ENCODE measurements at places on chromosomes 4 and X. TPM values are rescaled to one million over a fixed set of nuclear protein-coding genes. Genes with fewer than 3 reads are reported as not detected.

DNA sequence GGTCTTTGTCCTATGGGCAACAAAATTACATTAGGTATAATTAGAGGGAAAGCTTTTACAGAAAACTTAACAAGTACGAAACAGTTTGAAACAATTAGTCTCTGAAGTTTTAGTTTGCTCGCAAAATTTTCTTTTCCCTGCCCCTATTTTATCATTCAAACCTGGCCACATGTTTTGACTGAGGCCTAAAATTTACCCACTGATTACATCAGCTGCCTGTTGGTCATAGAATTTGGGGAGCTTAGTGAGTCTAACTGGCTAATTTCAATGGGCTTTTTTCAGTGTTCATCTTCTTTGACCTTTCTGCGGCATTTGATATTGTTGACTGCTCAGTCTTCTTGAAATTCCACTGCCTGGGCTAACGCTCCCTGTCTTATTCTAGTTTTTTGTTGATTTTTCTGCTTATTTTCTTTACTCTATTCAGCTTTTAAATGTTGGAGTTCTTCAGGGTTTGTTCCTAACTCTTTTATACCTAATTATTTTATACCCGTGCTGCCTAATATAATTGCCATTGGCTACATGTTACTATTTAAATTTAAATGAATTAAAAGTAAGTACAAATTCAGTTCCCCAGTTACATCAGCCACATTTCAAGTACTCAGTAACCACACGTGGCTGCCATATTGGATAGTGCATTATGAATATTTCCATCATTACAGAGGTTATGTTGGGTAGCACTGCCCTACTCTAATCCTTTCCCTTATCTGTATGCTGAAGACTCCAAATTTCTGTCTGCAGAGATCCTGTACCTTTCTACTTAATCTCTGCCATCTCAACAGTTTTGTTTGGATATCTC lies 87.5 kb downstream of the SNX25 start:
- no peak for DNase-seq

PPEF2 gene
- polyA plus RNA-seq, result not detected

MPP1 gene
- 42.1 TPM for polyA plus RNA-seq

DNA sequence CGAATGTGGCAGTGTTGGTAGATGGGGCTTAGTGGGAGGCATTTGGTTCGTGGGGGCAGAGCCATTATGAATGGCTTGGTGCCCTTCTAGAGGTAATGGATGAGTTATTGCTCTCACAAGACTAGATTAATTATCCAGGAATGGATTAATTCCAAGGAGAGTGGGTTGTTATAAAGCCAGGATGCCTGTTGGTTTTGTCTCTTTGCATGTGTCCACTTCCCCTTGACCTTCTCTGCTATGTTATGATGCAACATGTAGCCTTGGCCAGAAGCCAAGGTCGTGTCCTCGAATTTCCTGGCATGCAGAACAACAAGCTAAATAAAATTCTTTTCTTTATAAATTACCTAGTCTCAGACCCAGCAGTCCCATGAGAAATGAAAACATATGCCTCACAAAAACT lies 111.2 kb upstream of the PLS3 start:
- no peak for DNase-seq

DNA sequence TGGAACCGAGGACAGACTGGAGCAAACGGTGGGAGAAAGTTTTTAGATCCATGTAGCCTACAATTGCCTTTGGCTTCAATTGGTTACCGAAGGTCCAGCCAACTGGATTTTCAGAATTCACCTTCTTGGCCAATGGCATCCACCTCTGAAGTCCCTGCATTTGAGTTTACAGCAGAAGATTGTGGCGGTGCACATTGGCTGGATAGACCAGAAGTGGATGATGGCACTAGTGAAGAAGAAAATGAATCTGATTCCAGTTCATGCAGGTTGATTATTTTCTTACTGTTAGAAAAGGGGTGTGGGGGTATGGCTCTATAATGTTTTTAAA lies 702 bp downstream of the KLHL5 start:
- DNase-seq, result no peak

DNA sequence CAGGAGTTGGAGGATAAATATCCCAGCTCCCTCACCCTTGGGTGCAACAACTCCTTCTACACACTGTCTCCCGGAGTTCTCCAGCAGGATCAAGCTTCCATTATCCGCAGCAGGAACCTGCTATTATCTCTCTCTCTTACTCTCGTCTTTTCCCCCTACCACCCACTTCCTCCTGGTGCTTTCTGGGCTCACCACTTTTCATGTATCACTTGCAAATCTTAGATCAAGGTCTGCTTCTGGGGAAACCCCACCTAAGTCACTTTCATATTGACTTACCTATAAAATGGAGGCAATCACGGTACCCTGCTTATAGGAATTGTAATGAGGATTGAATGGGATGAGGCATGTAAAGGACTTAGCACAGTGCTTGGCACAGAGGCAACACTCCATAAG lies 589.5 kb downstream of the BCOR start:
- no peak for DNase-seq

DNA sequence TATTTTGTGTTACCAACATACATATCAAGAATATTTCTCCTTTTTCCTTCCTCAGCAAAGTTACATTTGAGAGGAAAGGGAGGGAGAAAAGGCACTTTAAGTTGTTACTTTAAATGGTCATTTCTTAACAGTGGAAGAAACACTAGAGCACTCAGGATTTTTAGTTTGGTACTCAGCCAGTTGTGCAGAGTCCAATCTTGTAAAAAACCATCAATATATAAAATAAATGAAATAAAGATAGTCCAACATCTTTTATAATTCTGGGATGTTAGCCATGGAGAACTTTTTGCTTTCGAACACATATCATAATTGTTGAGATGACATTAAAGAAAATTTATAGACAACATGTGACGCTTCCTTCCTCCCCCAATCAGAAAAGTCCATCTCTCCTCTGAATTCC lies 253.8 kb downstream of the QDPR start:
- no peak for DNase-seq

DNA sequence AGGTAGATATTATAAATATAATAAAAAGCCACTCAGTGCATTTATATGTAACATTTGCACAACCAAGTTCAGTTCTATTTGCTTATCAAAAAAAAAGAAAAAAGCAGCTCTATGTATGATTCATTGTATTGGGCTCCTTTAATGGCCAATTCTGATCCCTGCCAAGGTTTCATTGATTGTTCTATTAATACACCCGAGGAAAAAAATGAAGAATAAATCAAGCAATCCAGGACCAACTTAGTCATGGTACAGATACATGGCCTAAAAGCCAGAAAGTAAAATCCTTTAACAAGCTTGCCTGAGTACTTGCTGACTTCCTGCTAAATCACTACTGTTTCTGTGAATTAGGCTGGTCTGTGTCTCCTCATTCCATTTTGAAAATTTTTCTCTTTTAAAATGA lies 77.6 kb upstream of the PCDH7 start:
- no peak for DNase-seq

GRCh38 chr4:81758574-81759264 lies 287.0 kb upstream of the RASGEF1B start:
- DNase-seq, result no peak
